ENCODE measurements at places on chromosomes 6 and 20.

GRCh38 chr6:91288741-91289140 lies 701.9 kb upstream of the MAP3K7 start:
- no peak for DNase-seq

GRCh38 chr6:142700671-142701312 lies 244.2 kb downstream of the HIVEP2 start:
- DNase-seq: no peak

DNA sequence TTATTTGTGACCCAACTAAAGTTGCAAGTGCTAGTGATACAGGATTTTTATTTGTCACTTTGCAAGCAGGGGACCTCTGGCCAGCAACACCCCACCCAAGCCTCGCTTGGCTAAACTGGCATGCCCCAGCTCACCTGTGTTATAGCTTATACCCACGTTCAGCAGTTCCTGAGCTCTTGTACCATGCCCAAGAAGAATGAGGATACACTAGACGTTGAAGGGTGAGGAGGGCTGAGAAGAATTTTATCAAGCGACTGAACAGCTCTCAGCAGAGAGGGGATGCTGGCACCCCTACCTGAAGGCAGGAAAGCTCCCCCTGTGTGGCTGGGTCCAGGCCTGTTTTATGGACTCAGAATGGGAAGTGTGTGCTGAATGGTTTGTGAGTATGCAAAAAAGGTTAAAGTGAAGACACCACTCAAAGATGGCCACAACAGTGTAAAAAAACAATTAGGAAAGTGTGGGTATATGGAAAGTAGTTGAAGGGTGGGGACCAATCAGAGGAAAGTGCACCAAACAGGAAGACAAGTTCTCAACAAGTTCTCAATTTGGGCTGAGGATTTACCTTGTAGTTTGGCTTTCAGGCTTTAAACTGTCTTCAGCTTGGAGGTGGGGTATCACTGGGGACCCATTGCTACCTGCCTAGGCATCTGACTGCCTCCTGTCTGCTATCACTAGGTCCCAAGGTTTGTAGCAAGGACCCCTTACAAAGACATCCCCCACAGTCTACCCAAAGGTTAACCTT lies 15.0 kb downstream of the BTN2A1 start:
- DNase-seq: no peak

GRCh38 chr20:50229156-50229607 lies 38.6 kb downstream of the CEBPB start:
- no peak for DNase-seq

DNA sequence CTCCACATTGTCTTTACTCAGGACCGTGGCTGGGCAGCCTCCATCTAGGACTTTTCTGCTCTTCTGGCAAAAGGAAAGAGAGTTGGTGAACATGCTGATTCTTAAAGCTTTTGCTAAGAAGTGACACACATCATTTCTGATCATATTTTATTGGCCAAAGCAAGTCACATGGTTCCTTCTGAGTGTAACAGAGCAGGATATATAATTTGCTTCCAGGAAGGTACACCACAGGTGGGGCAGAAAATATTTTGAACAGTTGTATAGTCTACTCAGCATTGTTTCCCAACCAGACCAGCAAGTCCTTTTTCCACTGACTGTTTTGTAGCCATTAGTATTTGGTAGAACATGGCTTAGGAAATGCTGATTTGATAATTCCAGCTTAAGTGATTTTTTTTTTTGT lies 73.5 kb downstream of the AKAP7 start:
- no peak for DNase-seq

- DNase-seq: no peak
These were observed 201.6 kb downstream of the ISM1 start for GRCh38 chr20:13422637-13423036.

DNA sequence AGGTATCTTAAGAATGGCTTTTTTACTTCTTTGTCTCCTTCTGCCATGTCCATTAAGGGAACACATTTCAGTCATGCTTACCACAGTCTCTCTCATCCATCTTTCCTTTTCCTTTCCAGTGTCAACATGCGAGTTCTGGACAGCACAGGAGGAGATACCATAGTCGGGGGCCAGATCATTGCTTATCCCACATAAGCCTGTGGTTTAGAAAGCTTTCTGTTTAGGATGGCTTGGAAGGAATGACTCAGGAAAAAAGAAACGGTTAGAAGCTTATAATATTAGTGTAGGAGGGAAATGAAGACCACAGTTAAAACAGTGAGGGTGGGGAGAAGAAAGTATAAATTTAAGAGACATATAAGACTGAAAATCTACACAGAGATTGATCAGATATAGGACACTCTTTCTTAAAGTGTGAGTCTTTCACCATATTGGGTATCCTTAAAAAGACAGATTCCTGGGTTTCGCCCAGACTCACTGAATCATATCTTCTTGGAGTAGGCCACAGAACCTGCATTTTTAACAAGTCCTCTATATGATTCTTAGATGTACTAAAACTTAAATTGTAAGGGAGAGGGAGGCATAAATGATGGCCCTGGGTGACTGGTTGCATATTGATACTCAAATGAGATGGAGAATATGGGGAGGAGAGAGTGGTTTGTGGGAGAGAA lies 36.1 kb downstream of the DSE start:
- no peak for DNase-seq

DNA sequence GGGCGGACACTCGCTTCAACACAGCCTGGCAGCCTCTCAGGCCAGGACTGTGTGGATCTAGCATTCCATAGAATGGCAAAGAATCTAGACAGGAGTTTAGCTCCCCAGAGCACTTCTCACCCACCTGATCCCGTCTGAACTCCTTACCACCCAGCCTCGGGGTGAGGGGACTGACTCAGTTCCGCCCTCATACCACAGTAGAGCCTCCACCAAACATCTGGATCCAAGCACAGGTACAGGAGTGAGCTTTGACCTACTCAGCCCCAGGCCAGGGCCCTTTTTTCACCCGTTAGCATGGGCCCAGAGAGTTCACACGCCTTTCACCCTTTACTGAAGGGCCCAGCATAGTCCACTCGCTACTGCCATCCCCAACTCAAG lies 715 bp downstream of the PSMF1 start:
- DNase-seq: no peak

DNA sequence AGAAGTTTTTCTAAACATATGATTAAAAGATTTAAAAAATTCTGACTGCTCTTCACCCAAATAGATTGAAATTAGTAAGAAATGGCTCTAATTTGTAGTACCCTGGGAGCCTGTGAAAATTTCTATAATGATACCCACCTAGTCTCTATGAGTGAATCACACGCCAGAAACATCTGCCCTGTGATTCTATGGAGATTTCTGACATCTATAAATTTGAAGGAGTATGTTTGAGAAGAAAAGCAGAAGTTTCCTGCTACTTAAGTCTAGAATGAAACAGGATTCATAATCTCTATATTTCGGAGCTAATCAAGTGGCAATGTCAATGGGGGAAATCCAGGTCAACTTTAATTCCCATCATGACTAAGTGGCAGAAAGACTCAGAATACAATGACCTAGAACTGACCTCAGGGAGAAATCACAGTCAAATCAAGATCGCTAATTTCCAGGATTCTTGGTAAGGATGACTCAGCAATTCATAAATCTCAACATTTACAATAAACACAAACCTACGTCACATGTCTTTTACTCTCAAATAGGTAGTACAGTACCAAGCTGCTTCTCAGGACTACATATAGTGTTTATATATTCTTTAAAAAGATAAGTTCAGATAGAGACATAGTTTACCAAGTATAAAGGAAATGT lies 186.2 kb upstream of the TNFAIP3 start:
- DNase-seq: no peak

DNA sequence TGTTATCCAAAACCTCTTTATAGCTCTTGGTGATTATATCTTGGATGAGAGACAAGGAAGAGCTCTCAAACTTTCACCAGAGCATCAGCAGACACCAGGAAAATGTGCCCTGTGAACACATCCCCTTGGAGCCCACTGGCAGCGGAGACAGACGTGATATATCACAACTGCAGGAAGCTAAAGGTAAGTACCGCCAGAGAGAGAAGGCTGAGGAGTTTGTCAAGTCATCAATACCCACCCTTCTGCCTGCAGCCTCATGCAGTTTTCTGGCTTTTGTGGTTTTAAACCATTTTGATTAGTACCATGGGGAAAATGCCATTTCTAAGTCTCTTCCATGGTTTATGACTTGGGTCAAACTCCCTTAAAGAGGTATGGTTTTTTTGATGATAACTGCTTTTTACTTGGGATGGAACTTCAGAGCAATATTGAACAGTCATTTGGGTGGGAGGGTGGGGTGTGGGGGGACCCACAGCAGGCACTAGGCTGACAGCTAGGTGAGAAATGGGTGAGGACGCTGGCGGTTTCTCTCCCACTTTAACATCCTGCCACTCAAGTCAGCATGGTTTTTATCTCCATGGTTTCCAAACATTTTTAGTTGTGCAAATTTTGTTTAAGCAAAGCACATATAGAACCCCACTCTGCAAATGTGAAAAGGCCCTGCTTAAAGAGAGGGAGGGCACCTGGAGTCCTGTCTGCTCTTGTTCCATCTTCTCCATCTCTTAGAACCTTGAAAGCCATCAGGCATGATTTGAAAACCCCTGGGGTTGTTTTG lies 108.4 kb downstream of the SCML4 start:
- DNase-seq: no peak

GRCh38 chr6:6001443-6001842 lies 5.3 kb downstream of the NRN1 start:
- DNase-seq: no peak

DNA sequence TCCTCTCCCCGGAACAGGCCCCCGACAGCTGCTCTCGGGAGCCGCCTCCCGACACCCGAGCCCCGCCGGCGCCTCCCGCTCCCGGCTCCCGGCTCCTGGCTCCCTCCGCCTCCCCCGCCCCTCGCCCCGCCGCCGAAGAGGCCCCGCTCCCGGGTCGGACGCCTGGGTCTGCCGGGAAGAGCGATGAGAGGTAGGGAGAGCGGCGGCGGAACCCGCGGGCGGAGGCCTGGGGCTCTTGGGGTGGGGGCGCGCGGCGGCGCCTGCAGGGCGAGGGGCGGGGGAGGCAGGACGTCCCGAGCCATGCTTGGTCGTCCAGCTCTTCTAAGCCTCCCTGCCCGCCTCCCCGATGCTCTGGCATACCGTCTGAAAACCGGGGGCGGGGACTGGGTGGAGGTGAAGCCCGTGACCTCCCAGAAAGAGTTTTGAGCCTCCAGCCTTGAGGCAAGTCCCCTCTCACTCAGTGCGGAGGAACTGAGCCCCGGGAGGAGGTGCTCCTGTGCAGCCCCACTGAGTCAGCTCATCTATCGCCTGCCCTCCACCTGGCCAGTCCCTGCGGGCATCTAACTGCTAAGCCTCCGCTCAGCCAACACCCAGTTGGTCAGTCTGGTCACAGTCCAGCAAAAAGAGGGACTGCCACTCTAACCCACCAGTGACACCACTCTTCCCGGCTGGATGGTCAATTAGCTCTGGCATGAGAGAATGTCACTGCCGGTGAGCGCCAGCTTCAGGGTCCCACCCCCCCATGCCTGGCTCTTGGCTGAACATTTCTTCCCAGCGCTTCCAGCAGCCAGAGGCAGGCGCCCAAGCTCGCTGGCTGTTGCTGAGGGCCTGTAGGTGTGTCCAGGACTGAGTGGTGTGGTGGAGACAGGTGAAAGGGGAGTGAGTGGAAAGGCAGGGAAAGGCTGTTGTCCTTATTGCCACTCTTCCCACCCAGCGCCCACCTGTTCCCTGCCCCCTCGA lies 482 bp downstream of the DDR1 start:
- DNase-seq: no peak

GRCh38 chr6:27290065-27290849 lies 21.8 kb downstream of the POM121L2 start:
- DNase-seq: no peak

DNA sequence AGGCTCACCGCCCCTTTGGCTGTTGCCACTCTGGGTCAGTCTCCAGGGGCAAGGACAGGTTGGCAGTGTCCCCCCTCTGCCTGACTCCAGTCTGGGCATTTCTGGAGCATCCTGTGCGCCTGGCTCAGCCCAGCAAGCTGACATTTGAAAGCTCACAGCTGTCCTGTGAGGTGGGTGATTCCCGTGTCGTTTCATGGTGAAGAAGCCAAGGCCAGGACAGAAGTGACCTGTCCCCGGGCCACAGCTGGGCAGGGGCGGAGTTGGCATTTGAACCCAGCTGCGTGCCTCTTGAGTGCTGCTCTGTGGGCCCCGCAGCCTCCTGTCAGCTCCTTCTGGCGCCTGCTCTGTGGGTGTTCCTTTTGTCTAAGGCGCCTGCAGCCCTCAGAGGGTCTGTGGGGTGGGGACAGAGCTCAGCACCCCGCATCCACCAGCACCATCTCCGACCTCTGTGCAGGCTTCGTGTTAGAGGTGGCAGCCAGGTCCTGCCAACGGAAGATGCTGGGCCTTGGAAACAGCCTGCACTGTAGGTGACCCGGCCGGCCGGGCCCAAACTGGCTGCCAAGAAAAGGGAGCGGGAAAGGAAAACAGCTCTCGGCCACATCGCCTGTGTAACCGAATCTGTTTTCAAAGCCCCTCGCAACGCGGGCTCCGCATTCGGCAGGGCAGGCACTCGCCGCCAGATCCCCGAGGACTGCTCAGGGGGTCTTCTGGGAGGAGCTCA lies 5.8 kb upstream of the GATA5 start:
- DNase-seq: no peak

DNA sequence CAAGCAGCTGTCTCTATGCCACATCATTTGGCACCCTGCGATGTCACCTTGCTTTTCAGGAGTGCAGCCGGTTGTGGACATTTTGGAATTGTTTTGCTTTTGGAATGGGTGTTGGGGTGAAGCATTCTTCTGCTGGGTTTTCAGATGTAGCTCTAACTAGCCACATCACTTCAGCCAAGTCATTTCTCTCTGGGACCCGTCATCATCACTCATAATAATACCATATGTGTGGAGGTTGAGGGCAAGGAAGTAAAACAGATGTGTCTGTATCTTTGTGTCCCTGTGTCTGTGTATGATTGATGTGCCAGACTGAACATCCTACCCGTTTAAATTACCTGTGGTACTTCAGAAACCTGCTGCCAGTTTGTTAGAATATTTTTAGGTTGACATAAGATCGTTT lies 49.5 kb upstream of the TULP4 start:
- no peak for DNase-seq

GRCh38 chr6:27592481-27593199 lies 119.7 kb upstream of the ZNF184 start:
- no peak for DNase-seq

DNA sequence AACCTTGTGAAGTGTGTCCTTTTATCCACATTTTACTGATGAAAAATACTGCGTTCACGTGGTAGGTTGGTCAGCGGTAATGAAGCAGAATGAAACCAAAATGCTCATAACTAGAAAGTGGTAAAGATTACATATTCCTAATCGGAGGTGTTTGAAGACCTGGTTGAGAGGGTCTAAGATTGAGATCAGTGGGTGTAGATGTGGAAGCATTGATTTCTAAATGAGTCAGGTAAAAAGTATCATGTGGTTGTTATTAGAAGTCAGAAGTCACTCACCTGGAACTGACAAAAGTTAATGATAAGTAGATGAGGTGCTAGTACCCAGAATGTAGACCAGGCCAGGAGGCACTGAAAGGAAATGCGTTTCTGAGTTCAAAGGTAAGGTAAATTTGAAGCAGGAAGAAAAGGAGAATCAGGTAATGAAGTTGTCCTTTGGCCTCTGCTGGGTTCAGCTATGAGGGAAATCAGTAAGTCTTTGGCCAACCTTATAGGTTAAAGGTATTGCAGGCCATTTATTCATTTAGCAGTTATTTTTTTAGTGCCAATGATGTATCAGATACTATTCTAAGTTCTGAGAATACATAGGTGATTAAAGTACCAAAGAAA lies 31.2 kb downstream of the FAM83B start:
- DNase-seq: no peak

- no peak for DNase-seq
These were observed 157.9 kb downstream of the SLC24A3 start for GRCh38 chr20:19370076-19371075.

- DNase-seq: no peak
These were observed 88.4 kb upstream of the TAB2 start for GRCh38 chr6:149229096-149229495.
